NCI-H524 treated with DMSO at 0.1 percent for 48 hours (cell line): ENCODE measurements at places on chromosomes 4 and X.

DNA sequence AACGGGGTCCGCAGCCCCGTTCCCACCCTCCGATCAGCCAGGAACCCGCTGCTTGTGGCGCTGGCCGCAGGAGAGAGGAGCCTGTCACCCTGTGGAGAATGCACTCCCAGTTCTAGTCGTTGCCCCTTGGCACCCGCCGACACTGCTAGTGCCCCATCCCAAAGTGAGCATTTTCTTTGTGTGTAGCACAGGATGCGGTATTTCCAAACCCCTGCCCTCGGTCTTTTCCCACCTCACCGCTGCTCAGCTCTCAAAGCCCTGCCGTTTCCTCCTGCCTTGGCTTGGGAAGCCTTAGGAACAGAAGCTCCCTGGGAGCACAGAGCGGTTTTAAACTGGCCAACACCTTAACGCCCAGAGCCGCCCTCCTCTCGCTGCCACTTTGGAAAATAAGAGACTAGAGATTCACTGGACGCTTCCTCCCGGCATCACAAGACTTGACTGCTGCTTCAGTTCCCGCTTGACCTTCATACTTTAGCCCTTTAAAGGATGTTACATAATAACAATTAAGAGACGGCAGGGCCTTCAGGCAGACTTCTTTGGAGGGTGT lies 772 bp downstream of the CYP4V2 start:
- no peak for DNase-seq

DNA sequence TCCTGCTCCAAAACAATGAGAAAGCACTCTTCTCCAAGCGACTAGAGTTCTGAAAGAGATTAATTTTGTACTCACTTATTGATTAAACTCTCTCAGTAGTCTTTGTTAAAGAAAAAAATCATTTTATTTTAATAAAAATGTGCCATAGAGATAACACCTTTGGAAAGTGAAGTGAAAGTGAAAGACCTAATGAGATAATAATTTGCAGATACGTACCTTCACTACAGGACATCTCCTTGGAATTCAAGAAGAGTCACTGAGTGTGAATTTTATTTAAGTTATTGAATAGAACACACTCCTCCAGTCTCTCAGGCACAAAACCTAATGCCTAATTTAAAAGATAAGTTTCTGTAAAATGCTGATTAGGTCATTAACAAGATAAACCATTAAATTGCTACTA lies 1070.6 kb upstream of the GRID2 start:
- DNase-seq: no peak

GRCh38 chrX:104282166-104282725 lies 27.5 kb upstream of the ESX1 start:
- no peak for DNase-seq

GRCh38 chr4:13365195-13365594 lies 118.9 kb downstream of the RAB28 start:
- DNase-seq: no peak

GRCh38 chrX:23980011-23980441 lies 47.0 kb downstream of the KLHL15 start:
- no peak for DNase-seq

GRCh38 chr4:40340030-40340429 lies 4.9 kb downstream of the CHRNA9 start:
- no peak for DNase-seq

DNA sequence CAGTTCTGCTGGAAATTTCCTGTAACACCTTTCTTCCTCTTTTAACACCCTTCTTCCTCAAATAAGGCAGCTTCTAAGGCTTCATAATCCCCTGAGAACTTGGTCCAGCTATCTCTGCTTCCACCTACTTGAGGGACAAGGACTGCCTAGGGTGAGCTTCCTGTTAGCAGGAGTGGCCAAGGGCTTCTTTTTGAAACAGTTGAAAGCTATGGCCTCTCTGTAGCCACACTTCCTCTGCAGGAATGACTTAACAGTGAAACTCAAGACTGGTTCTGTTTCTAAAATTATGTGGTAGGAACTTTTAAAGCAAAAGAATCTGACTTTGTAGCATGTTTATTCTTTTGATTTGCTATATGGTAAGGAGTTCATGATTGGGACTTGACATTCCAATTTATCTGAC lies 108.5 kb upstream of the WDR1 start:
- DNase-seq: no peak

- DNase-seq: no peak
Measured at GRCh38 chrX:103637604-103638338, 9.0 kb downstream of the TCEAL1 start.

- no peak for DNase-seq
Measured at GRCh38 chr4:88216395-88216794, 58.0 kb upstream of the ABCG2 start.

- DNase-seq: no peak
Measured at GRCh38 chr4:186249785-186250754, 15.9 kb upstream of the F11 start.

DNA sequence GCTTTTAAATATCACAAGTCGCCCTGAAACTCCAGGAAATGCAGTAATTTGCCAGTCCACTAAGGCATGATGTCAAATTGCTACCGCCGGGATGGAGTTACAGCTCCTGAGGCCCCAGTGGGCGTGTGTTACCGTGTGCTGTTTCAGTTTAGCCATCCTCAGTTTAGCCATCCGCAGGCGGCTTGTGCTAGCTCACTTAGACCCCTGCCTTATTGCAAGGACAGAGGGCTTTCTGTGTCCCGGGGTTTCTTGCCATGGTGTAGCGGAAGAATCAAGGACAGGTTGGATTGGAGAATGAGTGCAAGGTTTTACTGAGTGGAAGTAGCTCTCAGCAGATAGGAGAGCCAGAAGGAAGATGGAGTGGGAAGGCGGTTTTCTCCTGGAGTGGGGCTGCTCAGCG lies 33.8 kb upstream of the LRBA start:
- no peak for DNase-seq

GRCh38 chr4:107997794-107998193 lies 8.1 kb downstream of the HADH start:
- DNase-seq: no peak

DNA sequence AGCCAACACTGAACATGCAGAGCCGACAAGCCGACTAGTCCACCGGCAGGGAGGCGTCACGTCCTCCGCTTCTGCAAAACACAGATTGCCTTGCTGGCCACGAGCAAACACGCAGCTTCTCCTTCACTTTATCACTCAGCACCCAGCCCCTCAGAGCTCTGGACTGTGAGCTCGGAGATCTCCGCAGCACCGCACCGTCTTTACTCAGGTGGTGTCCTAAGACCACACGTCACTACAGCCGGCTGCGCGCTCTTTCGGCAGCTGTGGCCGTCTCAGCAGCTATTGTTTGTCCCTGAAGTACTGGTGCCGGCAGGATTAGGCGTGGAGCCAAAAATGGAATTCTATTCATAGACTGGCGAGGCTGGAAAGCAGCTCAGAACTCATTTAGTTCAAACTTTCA lies 72.0 kb downstream of the FAT1 start:
- no peak for DNase-seq

DNA sequence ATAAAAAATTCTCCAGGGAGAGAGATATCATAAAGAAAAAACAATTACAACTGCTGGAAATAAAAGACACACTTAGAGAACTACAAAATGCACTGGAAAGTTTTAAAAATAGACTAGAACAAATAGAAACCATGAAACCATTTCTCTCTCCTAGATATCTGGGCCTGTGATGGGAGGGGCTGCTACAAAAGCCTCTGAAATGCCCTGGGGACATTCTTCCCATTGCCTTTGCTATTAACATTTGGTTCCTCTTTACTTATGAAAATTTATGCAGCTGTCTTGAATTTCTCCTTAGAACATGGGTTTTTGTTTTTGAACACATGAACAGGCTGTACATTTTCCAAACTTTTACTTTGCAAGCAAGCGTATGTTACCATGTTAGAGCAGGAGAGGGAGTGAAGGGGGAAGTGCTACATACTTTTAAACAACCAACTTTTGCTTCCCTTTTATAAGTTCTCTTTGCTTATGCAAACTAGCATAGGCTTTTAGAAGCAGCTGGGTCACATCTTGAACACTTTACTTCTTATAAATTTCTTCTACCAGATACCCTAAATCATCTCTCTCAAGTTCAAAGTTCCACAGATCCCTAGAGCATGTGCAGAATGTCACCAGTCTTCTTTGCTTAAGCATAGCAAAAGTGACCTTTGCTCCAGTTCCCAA lies 47.9 kb upstream of the PACRGL start:
- no peak for DNase-seq

- DNase-seq: no peak
Measured at GRCh38 chr4:174260099-174260498, 23.4 kb downstream of the FBXO8 start.

DNA sequence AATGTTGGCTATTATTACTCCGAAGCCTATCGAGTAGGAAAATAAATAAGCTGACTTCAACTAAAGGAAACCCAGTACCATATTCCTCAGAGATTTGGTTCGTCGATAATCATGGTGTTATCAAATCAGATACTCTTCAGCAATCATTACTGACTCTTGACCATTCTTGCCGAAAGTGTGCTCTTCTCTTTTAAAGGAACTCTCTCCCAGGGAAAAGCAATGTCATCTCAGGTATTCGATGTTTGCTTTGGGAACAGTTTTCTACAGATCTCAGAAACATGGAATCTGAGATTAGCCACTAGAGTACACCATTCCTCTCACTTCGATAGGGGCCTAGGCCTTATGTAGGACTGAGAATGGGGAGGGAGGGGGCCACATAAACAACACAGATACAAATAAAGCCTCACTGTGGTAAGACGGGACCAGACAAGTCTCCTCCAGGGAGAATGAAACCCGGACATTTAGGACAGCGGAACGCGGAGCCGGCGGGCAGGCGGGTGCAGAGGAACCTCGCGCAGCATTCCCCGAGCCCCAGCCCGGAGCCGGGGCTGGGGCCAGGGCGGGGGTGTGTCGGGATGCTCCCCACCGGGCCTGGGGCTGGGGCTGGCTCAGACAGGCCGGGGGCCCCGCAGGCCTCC lies 581 bp downstream of the DNAJB14 start:
- DNase-seq: no peak

- DNase-seq: peak; percentile 19
Measured at GRCh38 chr4:171390626-171391025, 422.6 kb upstream of the GALNTL6 start.

- DNase-seq: no peak
Measured at GRCh38 chr4:142348613-142349021, 497.5 kb downstream of the INPP4B start.

- no peak for DNase-seq
Measured at GRCh38 chrX:43682726-43683125, 26.6 kb downstream of the MAOA start.

DNA sequence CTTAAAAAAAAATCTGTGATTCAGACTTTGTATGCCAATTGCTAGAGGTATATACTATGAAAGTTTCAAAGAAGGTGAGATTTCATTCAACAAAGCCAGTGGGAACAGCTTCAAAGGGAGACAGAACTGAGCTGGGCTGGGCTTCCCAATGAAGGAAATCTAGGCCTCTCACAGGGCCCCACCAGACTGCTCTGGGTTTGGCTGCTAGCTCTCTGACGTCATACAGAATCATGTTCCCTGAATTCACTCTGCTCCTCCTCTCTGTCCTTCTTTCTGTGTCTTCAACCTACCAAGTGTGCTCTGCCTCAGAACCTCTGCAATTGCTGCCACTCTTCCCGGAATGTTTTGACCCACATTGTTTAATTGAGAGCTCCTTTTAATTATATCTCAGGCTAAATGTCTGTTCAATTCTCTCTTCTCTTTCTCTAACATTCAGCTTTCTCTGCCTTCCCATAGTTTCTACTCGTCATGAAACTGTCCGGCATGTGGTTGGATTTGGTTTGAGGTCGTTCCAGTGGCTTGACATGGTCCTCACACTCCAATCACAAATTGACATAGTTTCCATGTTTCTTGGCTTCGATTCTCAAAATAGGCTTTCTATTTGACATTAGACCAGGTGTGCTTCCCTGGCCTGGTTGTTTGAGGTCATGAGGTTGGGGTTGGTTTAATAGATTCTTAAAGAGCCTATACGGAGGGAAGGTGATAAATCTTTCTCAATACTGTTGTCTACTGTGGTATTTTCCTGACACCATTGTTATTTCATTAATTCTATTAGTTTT lies 282.1 kb upstream of the EMCN start:
- DNase-seq: no peak

- no peak for DNase-seq
Measured at GRCh38 chrX:31232506-31232905, 160.7 kb upstream of the FTHL17 start.

DNA sequence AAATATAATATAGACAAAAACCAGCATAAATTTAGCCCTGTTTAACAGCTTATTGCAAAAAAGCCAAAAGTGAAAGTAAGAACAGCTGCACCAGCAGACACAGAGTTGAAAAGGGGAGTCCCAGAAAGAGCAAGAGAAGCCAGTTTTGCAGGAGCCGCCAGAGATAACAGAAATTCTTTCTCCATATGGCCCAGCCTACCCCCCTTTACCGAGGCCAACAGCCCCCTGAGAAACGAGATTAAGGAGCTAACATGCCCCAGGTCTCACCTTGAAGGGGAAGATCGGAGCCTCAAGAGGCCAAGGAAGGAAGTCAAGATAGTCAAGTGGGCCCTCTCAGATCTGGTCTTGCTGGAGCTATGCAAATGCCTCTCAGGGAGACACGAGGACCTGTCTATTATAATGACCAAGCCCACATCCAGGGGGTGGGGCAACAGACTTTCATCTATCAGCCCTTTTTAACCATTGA lies 4.8 kb downstream of the ACOX3 start:
- no peak for DNase-seq

- no peak for DNase-seq
Measured at GRCh38 chr4:6095023-6095752, 77.0 kb upstream of the C4orf50 start.

DNA sequence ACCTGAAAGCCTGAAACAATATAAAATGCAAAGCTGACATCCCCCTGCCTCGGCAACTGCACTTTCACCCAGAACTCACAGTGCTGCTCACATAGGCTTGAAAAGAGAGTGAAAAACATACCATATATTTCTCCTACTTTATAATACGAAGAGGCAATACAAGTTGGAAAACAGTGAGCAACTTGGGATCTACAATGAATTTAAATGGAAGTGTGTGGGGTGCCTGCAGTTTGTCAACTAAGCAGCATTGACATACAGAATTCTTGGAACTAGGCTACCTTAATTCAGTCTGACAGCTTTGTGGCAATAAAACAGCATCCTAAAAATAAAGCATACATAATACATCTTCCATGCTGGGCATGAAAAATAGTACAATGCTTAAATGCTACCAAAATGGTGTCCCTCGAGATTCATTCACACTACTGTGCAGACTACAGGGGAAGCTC lies 8.0 kb downstream of the GASK1B start:
- DNase-seq: no peak

DNA sequence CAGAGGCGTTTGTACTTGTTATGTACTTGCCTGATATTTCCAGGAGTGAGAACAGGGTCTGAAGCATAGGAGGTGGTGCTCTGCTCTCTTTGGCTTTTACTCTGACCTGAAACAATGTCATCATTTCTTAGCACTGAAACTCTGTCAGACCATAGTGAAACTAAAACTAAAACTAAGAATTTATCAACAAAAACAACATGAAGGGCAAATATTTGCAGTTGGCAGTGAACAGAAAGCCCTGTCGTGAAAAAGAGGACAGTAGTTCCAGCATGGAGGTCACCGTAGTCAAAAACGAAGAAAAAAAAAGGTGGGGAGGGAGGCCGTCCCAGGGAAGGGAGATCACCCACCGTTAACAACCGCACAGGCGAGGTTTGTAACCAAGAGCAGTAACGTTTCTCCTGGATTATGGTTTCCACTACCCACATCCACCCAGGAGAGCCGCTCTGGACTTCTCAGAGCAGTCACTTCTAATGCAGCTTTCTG lies 97.5 kb downstream of the ANK2 start:
- no peak for DNase-seq
